ENCODE measurements at places on chromosomes 5 and 9. TPM values are rescaled to one million over a fixed set of nuclear protein-coding genes. Genes with fewer than 3 reads are reported as not detected.

DNA sequence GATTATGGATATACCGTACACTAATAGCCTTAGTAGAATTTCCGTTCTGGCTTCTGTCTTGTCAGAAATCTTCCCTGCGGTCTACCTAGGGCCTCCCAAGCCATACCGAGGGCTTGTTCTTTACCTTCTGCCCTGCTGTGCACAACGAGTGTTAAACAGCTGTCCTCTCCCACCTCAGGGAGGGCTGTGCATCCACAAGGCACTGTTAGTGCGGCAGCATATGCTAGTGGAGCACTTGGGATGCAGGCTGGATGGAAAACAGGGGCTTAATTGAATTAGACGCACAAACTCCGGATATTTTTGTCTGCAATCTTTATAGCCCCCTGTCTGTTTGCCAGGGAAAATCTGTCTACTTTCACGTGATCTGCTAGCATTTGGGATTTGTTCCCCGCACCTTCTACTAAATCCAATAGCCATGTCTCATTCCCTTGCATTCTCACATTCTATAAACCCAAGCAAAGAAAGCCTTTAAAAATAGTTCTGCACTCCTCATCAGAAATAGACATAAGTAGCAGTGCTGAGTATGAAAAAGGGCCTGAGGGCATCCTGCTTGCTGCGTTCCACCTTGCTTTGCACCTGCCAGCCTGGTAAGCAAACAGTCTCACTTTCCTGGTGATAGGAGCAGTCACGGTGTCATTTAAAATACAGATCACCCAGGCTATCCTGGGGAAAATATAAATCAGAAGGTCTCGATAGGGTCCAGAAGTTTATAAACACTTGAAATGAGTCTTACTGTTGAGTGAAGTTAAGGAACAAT is 382.6 kb downstream of the RASEF start:
- DNase-seq: no peak

C5orf63 gene
- total RNA-seq: 10.9 TPM

DNA sequence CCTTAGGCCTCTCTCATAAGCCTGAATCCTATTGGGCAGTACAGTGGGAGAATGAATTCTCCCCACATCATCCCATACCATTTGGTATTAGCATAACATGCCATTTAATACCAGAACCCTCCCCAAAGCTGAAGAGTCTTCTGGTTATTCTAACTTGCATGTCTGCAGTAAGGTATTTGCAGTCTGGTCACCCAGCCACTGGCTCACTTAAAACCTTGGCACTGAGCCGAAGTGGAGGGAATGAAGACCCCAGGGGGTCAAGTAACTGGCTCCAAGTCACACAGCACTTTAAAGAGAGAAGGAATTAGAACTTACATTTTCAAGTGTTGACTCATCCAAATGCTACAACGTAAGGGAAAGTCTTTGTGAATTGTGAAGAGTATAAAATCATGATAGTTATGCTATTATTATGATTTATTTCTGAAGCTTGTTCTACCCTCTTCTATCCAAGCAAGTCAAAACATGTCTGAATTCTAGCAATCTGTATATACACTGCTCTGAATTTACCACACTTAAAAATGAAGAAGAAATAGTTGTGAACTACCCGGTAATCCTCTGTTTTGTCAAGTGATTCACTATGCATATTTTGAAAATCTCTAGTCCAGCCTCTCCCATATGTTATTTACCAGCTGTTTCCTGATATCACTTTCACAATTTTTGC is 28.5 kb downstream of the GLRA1 start:
- DNase-seq: no peak

DNA sequence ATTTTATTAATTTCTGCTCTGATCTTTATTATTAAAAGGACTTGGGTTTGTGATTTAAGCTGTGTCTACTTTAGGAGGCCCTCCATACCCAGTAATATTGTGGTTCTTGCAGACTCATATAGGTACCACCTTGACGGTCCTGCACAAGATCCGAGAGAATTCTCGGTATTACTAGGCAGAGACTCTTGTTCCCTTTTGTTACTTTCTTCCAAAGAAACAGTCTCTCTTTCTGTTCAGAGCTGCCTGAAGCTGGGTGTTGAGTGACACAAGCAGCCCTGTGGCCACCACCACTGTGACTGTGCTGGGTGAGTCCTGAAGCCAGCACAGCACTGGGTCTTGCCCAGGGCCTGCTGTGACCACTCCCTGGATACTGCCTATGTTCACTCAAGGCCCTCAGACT is 666.6 kb downstream of the SEMA5A start:
- DNase-seq: no peak

- no peak for DNase-seq
Observed at GRCh38 chr5:16461026-16461425, 4.6 kb downstream of the ZNF622 start.

DNA sequence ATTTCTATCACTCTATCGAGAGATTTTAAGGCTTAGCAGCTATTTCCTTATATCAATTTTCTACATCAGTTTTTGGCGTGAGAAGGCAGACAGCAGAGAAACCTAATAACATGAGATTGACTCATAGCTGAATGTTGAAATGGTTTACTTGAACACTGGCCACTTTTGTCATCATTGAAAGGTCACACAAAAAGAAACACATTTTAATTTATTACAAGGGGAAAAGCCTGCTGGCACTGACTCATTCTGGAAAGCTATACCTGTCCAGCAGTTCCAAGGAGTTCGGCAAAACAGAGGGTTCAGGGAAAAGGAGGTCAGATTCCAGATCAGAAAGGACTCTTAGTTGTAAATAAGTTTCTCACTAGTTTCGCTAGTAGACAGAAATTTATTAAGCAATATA is 566.4 kb downstream of the DNAH5 start:
- DNase-seq: no peak

OR1K1 gene
- total RNA-seq: not detected

SLC1A3 gene
- total RNA-seq: 105 TPM

GRCh38 chr9:115341426-115341825 is 223.5 kb upstream of the TNC start:
- DNase-seq: no peak

HRH2 gene
- total RNA-seq: 58.0 TPM

GPR151 gene
- total RNA-seq: not detected

DNA sequence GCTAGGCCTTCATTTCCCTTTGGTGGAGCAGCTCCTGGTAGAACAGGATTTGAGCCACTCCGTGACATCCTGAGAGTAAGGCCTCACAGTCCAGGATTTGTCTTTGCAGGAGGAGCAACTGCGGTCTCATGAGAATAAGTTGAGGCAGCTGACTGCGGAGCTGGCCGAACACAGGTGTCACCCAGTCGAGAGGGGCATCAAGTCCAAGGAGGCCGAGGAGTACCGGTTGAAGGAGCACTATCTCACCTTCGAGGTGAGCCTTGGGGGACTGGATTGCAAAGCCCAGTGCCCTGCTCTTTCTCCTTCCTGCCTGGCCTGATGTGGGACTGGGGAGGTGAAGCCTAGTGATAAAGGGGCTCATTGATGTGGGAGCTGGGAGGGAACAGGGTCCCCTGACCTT is 44.3 kb downstream of the PSD2 start:
- no peak for DNase-seq

VCAN gene
- total RNA-seq: 16.9 TPM

SLC45A2 gene
- not detected for total RNA-seq

DNA sequence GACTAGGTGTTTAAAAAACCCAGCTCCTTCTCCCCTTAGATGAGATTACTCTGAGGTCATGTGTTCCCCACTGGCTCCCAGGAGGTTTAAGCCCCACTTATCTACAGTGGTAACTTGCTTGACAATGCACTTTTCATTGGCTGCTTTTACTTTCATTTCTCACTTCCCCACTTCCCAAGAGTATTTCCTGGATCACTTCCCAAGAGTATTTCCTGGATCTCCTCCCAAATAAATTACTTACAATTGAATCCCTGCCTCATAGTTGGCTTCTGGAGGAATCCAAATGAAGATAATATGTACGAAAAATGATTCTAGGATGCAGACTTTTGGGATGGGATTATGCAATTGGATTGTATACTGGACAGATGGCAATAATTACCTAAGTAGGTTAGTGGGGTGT is 47.1 kb upstream of the CHSY3 start:
- peak; percentile 22 for DNase-seq

DNA sequence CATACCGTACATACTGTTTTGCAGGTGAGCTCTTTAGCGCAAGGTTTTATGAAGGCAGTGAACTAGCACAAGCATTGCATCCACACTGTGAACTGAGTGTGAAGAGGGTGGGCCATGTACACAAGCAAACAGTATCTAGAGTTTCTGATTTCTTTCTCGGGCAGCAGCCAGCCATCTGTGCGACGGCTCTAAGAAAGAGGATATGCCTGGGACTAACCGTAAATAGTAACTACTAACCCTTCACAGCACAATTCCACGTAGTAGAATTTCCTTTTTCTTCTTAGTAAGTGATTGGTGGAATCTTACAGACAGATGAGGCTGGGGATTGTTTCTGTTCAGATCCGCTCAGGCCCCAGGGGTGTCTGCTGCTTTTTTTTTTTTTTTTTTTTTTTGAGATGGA is 89.0 kb downstream of the DRD1 start:
- no peak for DNase-seq

KIF4B gene
- total RNA-seq: 0.05 TPM

- DNase-seq: peak; percentile 45
Observed at GRCh38 chr5:173554038-173554955, 62.2 kb downstream of the BOD1 start.

SPATA31E1 gene
- total RNA-seq: not detected

PCDHB11 gene
- 0.74 TPM for total RNA-seq

GRIN3A gene
- total RNA-seq: 0.59 TPM

DNA sequence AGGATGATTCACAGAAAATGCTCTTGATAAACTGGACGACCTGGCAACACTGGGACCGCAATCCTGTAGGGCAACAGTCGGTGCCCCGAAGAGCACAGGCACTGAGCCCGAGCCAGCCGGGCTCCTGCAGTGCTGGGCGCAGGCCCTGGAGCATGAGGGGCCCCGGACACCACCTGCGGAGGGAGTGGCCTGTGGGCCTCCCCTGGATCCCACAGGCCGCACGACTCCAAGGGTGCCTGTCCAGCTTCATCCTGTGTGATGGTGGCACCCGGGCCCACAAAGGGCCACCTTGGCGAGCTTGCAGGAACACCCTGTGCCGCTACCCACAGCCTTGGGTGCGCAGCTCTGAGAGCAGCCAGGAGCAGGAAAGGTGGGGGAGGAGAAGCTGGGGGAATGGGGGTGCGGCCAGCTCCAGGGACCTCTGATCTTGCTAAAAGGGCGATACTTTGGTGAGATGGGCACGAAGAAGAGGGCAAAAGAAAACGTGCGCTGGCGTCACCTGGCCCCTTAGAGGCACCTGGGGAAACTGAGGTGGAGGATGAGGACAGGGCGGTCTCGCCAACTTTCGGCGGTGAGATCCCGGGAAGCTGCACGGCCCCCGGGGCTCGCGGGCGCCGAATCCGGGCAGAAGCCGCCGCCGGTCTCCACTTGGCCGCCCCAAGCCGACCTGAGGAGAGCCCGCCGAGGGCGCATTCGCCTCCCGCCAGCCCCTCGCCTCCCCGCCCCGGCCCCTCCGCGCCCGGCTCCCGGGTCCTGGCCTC is 722 bp downstream of the TBC1D9B start:
- no peak for DNase-seq

DNA sequence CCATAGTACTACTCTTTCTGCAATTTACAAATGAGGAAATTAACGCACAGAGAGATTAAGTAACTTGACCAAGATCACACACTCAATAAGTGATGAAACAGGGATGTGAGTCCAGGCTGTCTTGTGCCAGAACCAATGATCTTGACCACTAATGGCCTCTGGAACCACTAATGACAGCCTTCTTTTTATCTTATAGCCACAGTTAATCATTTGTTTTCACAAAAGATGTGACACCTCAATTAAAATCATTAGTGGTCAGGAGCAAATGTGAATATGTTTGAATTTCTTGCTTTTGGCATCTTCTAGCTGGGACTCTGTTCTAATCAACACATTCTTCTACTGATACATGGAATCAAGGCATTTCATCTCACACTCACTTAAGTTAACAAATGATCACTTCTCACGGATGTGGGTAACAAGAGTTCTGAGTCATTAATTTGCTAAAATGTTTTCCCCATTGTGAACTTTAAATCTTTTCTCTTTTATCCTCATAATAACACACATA is 102.7 kb upstream of the CD180 start:
- no peak for DNase-seq

GRCh38 chr9:90684106-90684505 is 41.5 kb upstream of the DIRAS2 start:
- DNase-seq: no peak

GCNT4 gene
- 0.17 TPM for total RNA-seq

POLR3G gene
- total RNA-seq: 1.5 TPM

PFN3 gene
- total RNA-seq: not detected

GRCh38 chr5:446066-446882 is 3.3 kb downstream of the EXOC3 start:
- DNase-seq: peak; percentile 18

GRCh38 chr9:110192531-110193261 is 15.3 kb downstream of the C9orf152 start:
- no peak for DNase-seq

DNA sequence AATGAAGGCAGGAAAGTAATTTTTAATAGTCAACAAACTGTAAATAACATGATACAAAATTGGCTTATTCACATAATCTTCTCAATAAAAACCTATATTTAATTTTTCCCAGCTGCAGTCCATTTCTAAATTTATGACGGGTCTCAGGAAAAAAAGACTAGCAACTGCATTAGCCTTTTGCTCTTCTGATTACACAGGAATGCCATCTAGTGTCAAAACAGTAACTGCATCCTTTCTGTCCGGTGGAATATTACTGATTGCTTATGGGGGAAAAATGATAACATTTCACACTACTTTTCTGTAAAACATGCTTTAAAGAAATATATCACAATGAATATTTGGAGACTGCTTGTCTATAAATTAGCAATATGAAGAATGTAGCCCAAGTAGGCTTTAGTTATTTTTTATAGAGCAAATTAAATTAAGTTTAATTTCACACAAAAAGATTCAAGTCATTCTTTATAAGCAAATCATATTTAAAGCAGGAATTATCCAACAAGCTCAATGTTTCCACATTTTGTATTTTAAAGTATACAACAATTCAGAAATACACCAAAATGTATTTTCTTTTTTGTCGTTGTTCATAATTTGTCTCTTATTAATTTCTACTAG is 534.7 kb downstream of the CDH10 start:
- DNase-seq: no peak

GRCh38 chr5:140223567-140223966 is 48.6 kb downstream of the CYSTM1 start:
- peak; percentile 54 for DNase-seq

SHOC1 gene
- not detected for total RNA-seq

DNA sequence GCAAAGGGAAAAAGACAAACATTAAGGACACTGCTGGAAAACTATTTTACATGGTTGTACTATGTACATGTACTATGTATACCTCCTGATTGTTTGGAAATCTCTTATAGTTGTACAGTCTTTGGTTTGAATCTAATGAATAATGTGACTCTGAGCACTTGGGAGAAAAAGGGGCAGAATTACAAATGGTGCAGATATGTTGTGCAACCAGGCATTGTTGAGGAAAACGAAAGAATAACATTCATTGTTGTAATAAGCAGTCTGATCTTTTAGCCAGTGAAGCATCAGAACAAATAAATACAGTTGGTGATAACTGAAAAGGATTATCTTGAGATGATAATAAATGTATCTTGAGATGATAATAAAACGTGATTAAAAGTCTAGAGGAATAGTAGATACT is 87.2 kb downstream of the CSNK1G3 start:
- DNase-seq: no peak

All from left ventricle myocardium superior (tissue), 1 donor.